Esophagus mucosa (tissue), 1 donor: ENCODE measurements at places on chromosomes 4 and X.

GRCh38 chrX:44400588-44400987, 57.1 kb upstream of the EFHC2 start:
- peak; percentile 58 for ATAC-seq

DNA sequence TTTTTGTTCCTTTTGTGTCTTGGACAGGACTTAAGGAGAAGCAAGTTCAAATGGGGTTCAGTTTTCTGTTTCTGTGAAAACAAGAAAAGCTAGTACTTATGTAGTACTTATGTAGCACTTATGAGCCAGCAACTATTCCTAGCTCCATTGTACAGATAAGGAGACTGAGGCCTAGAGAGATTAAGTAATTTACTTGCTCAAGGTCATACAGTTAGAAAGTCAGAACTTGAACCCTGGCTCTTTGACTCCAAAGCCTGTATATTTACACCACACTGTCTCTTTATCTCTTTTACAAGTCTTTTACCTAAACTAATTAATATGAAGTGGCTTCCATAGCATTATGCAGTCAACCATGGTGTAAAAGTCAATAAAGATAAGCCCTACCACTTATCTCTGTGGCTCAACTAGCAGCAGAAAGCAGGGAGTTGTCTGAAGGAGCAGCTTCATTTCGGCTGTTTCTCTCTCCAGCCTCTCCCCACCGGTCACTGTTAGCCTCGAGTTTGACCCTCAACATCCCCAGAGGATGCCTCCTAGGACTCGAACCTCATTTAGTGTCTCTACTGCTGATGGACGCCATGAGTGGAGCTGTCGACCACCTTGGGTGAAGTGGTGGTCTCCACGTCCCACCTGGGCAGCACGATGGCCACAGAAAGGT, 209.9 kb downstream of the SHROOM3 start:
- no peak for ATAC-seq

DNA sequence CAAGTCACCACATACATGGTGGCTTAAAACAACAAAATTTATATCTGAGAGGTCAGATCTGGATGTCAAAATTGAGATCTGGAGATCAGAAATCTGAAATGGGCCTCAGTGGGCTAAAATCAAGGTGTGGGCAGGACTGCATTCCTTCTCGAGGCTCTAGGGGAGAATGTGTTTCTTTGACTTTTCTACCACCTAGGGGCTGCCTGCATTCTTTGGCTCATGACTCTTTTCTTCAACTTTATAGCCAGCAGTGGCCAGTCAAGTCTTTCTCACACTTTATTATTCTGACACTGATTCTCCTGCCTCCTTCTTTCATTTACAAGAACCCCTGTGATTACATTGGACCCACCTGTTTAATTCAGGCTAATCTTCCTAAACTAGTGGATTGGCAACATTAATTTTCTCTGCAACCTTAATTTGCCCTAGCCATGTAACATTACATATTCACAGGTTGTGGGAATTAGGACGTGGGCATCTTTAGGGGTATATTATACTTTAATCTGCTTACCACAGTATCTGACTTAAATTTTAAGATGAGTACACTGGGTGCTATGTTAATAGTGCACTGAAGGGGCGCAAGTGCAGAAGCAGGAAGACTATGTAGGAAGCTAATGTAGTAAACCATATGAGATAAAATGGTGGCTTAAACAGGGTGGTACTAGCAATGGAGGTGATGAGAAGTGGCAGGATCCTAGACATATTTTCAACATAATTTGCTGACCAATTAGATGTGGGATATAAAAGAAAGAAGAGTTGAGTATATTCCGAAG, 188.0 kb downstream of the SLC4A4 start:
- no peak for ATAC-seq

DNA sequence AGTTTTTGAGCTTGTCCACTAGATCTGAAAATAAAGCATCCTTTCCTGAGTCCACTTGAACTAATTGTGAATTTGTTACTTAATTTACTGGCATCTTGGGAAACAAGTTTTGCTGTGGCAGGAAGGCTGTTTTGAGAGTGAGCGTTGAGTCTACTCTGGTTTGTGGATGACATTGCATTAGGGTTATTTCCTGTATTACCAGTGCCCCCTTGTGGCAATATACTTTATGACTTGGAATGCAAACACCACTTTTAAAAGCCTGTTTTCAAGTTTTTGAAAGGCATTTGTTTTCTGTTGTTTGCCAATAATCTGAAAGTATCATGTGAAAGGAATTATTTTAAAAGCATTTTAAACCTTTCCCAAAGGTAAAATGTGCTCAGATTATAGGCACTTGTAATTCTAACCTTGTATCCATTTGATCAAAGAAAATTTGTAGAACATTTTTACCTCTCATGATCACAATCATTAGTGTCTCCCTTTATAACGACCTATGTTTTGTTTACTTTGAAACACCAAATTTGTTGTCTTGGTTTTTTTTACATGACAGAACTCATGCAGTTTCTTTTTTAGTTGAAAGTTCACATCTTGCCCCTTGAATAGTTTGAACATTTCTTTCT, 18.0 kb upstream of the CYP2U1 start:
- peak; percentile 89 for ATAC-seq

GRCh38 chr4:82415922-82416365, 14.3 kb downstream of the HNRNPDL start:
- no peak for ATAC-seq

DNA sequence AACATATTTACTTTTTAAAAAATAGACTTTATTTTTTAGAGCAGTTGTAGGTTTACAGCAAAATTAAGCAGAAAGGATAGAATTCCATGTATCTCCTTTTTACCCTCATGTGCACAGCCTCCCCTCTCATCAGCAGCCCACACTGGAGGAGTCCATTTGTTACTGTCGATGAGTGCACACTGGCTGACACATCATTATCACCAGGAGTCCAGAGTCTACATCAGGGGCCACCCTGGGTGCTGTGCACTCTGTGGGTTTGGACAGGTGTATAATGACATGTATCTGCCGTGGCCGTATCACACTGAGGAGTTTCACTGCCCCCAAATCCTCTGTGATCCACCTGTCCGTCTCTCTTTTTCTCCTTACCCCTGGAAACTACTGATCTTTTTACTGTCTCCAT, 26.3 kb downstream of the TBC1D14 start:
- ATAC-seq, result no peak

GRCh38 chr4:39521253-39521919, 5.9 kb downstream of the UGDH start:
- no peak for ATAC-seq

GRCh38 chr4:75696071-75696470, 22.9 kb upstream of the G3BP2 start:
- peak; percentile 54 for ATAC-seq

GRCh38 chr4:132333724-132334047, 815.4 kb upstream of the PCDH10 start:
- no peak for ATAC-seq

- ATAC-seq, result no peak
These were observed 180.2 kb upstream of the EOLA2 start for GRCh38 chrX:150118476-150118875.

- peak; percentile 64 for ATAC-seq
These were observed 40.6 kb upstream of the TENM3 start for GRCh38 chr4:182202650-182203049.

GRCh38 chr4:176825586-176825985, 32.9 kb upstream of the VEGFC start:
- ATAC-seq, result no peak

DNA sequence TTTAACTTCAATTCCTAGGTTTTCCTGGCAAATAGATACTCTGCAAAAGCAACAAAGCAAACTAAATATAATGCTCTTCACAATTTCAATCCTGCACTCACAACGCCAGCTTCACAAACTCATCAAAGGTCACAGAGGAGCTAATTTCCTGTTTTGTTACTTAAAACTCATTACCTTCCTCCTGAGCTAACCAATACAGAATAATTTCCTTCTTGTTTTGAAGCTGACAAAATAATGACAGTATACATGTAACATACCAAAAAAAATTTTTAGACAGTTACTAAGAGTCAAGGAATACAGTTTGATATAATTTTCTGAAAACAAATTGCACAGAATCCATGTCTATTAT, 17.9 kb downstream of the CNOT6L start:
- ATAC-seq, result no peak

DNA sequence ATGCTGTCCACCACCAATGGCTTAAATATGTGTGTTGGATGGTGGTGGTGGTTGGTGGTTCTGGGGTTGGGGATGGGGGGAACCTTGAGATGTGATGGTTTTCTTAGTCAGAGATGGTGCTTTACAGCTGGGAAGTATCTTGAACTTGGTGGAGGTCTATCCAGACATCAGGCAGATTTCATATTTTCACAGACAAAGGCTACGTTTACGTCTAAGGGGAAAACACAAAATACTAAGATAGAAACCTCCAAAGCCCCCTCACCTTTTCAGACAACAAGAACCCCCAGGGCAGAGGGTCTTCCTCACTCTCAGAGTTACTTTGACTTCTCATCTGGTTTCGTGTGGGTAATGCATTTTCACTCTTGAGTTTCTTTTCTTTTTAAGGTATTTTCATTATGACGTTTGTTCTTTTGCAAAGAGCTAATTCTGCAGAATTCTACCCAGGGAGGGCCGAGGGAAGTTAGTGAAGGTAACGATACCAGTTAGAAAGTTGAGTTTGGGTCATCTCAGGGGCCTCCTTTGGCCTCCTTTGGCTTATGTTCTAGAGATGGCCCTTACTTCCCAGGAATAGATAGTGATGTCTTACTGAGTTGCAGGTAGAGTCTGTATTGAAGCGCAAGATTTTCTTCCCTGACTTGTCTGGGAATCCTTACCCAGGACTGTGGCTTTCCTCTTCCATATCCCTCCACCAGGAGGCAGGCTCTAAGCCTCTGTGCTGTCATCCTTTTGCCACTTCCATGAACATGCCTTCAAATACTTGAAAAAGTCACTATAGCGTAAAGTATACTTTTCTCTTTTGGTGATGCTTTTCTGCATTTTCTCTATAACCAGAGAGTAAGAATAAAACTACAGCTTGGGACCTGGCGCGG, 31.9 kb downstream of the RHOH start:
- ATAC-seq, result no peak

GRCh38 chr4:153244969-153245368, 40.7 kb downstream of the TRIM2 start:
- ATAC-seq, result no peak

DNA sequence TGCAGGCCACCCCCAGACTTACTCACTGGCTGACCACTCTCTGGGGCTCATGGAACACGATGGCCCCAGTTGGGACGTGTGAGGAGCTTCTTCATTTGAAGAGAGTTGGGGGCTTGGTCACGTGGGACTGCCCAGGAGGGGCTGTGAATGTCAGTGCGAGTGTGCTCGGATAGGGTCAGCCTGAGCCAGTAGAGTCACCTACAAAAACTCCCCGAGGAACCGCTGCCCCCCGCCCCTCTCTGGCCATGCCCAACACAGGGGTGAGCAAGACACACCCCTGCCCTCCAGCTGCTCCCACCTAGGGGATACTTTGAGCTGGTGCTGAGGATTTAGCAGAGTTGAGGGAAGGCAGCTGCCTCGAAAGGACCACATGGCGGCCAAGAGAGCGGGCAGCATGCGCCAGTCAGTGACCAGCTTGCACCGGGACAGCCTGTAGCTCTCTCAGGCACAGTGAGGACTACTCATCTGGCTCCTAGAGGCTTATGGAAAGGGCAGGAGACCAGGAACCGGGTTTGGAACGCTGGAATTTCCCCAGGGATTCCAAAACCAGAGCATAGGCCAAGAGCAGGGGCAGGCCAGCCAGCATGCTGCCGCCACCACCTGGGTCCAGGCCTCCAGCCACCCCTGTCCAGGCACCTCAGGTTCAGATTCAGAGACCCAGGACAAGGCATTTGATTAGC, 8.4 kb downstream of the PNMA6E start:
- ATAC-seq, result no peak

DNA sequence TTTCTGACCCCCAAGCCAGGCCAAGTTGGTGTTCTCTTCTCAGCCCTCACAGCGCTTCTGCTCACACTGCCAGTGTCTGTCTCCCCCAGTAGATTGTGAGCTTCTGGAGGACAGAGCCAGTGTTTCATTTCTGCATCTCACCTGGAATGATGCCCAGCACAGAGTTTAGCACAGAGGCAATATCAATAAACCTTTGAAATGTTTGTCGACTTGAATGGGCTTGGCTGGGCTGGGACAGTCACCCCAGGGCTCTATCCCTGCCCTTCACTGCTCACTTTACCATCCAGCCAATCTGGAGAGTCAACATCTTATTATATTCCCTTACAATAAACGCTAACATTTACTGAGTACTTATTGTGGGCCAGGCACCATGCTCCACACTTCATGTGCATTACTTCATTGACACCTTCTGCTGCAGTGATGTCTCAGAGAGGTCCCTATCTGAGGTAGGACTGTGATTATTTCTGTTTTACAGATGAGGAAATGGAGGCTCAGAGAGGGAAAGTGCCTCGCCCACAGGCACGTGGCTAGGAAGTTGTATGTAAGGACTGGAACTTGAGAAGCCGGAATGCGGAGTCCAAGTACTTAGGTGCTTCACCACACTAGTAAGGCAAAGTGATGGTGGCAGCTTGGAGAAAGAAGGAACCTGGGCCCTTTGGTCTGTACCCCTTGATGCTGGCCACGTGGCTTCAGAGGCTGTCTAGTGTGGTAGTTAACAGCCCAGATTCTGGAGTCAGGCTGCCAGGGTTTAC, 19.5 kb downstream of the EFNB1 start:
- no peak for ATAC-seq

DNA sequence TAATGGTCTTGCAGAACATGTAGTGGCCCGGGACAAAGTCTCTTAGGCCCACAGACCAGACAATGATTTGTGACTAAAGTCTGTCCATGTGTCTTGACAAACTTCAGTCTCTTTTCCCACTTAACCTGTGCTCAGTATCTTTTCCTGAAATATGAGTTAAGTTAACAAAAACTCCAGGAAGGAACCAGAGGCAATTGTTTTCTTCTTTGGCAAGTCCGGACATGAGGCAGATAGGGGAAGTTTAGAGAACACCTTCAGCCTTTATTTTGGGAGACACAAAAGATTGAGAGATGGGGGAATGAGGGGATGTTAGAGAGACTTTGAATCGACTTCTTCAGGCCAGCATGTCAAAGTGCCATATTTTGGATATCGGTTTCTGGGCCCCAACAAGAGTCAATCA, 80.2 kb upstream of the FRMPD4 start:
- no peak for ATAC-seq

GRCh38 chrX:14712096-14712495, 160.8 kb downstream of the FANCB start:
- ATAC-seq, result no peak

GRCh38 chr4:121950212-121950679, 1.6 kb downstream of the TRPC3 start:
- ATAC-seq, result peak; percentile 74

GRCh38 chr4:121016611-121017010, 55.7 kb downstream of the NDNF start:
- peak; percentile 11 for ATAC-seq

DNA sequence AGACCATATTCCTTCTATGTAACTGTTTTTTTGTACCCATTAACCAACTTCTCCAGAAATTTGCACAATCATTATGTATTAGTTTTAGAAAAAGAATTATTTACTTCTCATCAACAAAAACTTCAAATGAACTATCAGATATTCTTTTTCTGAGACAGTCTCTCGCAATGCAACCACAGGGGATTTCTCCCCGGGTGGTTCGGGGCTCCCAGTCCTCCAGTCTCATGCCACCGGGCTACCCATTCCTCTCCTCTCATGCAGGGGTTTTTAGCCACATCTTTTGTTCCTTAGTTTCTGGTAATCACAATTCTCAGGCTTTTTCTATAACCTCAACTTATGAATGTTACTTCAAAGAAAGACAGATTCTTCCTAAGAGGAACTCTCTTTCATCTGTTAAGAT, 46.6 kb upstream of the CLNK start:
- ATAC-seq, result no peak
